ENCODE measurements at places on chromosomes 7 and 10.

DNA sequence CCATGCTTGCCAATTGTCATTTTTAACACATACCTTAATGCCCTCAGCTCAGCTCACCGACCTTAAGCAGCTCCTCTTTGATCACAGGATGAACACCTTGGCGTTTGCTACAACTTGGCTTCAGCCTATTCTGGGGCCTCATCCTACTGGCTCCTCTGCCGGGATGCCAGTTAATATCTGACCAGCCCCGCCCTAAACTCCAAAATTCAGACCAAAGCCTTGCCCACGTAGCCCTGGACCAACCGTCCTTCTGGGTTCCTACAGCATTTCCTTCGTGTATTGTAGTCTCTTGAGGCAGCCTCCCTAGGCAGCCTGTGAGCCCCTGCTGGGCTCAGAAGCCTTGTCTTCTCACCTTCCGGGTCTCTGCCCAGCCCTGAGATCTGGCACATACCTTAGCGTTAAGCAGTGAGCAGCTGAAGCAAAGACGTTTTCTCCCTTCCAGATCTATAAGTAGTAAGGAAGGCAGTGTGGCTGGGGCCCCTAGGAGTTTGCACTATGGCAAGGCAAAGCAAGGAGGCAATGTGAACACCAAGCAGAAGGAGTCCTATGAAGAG lies 836 bp downstream of the ENO4 start:
- DNase-seq: no peak

- DNase-seq: no peak
Measured at GRCh38 chr7:19099194-19099593, 18.2 kb downstream of the TWIST1 start.

DNA sequence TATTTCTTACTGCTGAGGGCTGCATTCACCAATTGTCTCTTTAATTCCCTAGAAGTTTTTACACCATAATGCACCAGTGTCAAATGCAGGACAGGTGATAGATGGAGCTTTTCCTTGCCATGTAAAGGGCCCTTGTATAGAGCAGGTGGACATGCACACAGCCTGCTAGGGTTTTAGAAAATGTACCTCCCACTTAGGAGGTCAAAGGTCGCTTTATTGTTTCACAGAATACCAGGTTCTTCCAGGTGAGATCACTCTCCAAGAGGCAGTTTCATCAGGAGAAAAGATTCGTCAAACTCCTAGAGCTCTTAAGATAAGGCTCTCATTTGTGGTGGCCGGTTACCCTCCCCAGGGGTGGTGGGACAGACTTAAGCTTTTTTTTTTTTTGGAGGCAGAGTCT lies 215.8 kb downstream of the PHTF2 start:
- no peak for DNase-seq

DNA sequence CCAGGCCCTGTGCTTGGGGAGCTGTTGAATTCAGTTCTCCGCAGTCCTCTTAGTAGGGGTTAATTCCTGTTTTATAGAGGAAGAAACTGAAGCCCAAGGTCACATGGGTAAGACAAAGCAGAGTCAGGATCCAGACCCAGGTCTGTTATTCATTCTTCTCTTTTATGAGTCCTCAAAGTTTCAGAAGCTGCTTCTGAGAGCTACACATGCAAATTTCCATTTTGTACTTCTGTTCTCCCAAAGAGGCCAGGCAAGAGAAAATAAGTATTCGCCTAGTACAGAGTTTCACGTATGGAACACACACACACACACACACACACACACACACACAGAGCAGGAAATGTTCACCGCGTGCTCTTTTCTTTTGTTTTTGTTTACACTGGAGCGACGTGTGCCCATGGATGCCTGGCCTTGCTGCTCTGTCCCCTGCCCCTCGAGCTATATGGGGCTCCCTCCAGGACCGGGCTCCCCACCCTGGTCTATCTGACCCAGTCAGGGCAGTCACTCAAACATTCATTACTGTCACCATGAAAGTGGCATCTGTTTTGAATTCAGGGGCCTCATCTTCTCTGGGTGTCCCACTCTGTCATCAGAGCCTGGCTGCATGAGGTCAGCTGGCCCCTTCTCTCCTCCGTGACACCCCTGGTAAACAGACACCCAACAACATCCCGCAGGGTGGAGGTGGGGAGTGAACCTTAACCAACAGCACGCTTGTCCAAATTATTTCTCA lies 84.4 kb downstream of the TNS3 start:
- DNase-seq: no peak

- peak; percentile 55 for DNase-seq
Measured at GRCh38 chr7:24477398-24478136, 95.7 kb upstream of the PALS2 start.

GRCh38 chr10:77350711-77351119 lies 286.9 kb downstream of the KCNMA1 start:
- peak; percentile 98 for DNase-seq

- DNase-seq: peak; percentile 33
Measured at GRCh38 chr10:78927257-78927995, 141.3 kb upstream of the ZMIZ1 start.

GRCh38 chr10:70188768-70189167 lies 18.5 kb upstream of the SAR1A start:
- DNase-seq: no peak

DNA sequence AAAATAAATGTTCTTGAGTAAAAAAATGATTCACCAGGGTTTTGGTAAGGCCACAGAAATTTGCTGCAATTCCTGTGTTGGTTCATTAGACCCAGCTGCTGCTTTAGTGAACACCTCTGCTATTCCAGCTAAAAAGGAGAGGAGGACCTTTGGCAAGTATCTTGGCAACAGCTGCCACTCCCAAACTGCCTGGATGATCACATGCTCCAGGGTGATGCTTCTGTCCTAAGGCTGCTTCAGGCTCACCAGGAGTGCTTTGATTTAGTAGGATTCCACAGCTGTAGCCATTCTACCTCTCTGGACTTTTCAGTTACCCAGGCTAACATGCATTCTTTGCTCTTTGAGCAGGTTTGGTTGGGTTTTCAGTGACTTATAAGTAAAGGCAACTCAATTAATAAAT lies 82.6 kb upstream of the NPVF start:
- DNase-seq: no peak

- DNase-seq: peak; percentile 49
Measured at GRCh38 chr7:14858410-14858809, 44.1 kb downstream of the DGKB start.

- DNase-seq: no peak
Measured at GRCh38 chr10:132994811-132995210, 52.4 kb upstream of the CFAP46 start.

GRCh38 chr7:37491919-37492694 lies 43.4 kb upstream of the ELMO1 start:
- no peak for DNase-seq

GRCh38 chr10:79904671-79905321 lies 44.1 kb downstream of the SFTPD start:
- DNase-seq: peak; percentile 59

GRCh38 chr10:71236286-71236685 lies 23.9 kb downstream of the UNC5B start:
- DNase-seq: no peak

- DNase-seq: peak; percentile 80
Measured at GRCh38 chr10:110137142-110137545, 70.3 kb upstream of the MXI1 start.

GRCh38 chr7:90617442-90617841 lies 21.3 kb downstream of the CDK14 start:
- DNase-seq: no peak

DNA sequence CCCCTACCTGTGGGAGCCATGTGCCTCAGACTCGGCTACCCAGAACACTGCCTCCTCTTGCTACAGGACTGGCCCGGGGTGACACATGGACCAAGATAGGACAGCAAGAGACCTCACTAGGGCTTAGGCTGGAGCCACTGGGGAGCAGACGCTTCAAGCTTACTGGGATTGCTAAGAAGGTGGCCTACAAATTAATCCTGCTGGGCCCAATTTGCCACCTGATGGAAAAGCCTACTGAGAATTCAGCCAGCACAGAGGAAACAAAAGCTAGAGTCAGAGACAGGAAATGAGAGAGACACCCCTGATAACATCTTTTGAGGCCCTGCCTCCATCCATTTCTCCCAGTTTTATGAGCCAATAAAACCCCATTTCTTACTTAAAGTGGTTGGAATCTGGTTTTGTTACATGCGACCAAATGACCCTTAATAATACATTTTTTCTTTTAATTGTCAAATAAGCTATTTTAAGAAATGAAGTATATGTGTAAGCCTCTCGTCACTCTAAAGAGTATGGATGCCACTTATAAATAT lies 282.1 kb downstream of the CXCL12 start:
- DNase-seq: no peak

DNA sequence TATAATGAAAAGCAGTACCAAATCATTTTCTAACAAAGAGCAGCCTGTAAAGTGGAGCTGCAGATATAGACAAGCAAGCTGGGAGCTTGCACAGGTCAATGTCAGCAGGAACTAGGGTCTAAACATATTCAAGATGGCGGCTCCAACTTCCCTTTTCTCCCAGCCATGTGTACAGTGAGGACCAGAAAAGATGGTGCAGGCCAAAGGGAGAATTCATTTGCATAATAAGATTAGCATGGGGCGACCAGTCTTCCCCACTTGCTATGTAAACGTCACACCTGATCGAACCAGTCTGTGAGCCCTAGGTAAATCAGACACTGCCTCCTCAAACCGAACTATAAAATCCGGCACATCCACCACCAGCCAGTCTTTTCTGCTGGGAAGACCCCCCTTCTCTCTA lies 4.4 kb upstream of the RAPGEF5 start:
- DNase-seq: no peak
